ENCODE measurements at places on chromosomes 5 and 9.

DNA sequence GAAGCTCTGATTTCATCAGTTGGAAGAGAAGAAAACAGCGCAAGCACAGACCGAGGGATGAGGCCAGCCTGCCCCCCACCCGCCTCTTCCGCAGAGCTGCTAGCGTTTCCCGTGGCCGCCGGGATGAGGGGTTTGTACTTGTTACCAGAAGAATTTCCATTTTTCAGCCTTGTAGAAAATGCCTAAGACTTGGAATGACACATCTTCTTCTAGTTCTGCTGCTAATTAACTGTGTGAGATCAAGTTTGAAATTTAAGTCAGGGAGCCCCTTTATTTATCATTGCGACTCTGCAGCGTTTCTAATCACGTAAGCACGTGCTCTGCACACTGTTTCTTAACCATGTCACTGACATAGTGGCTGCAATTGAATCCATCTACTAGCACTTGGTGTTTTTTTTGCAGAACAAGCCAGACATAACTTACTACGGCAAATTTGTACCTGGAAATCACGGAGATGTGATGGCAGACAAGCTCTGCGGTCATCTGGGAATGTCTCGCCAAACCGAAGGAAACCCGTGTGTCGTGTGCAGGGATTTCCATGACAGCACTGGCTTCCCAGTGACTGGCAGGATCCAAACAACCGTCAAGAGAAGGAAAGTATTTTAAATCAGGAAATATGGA lies 41.8 kb upstream of the ROR2 start:
- DNase-seq, result no peak

DNA sequence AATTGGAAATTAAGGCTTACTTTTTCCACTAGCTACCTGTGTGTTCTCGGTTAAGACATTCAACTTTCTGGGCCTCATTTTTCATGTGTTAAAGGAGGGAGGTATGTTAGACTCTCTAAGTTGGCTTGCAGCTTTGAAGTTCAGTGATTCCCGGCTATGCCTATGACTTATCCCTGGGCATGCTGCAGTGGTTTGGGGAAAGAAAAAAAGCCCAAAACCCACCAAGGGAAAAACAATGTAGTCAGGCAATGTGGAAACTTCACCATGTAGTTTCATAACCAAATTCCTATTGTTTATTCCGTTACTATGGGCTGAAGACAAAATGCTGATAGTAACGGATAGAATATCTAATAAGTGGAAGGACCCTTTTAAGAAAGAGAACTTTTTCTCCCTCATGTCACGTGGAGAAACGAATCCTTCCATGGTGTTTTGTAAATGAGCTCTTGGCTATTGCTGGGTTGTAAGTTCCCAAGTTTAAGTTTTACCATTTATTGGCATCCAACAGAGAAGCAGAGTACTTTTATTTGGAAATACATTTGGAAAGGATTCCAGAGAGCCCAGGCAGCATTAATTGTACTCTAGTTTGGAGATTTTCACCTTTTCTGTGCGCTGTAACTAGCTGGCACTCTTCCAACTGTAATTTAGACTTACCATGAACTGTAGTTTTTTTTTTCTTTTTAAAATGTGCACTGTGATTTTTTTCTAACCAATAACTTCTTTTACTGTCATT lies 84.9 kb upstream of the MPDZ start:
- no peak for DNase-seq

GRCh38 chr5:37029436-37029835 lies 152.9 kb downstream of the NIPBL start:
- DNase-seq, result no peak

DNA sequence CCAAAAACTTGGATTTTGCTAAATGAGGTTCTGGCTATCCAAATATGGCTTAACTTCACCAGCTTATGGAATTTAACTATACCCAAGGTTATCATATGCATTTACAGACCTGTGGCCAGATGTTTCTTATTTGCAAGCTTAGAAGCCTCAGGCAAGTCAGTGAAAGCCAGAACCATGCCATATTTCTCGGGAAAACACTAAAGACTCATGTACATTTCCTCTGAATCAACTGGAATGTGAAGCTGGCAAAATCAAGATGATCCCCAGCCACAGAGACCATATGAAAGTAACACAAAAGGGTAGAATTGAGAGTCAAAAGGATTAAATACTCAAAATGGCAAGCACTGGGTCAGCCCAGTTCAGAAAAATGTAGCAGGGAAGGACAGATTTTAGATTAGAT lies 76.4 kb upstream of the SLC1A1 start:
- DNase-seq, result no peak

DNA sequence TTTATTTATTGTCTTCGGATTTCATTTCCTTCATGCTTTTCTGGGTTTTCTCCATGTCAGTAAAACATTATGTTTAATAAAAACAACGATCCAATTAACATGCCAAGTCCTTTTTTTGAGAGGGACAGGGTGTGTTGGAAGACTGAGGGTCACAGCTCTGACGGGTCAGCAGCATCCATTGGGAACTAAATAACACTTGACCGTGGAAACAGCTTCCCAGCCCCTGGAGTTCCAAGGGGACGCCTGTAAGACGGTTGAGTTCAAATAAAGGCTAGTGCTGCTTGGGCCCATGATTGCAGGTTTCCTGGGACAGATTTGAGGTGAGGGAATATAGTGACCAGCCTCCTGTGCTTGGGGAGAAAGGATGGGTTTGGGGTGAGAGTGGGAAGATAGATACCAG lies 30.4 kb upstream of the NEURL1B start:
- DNase-seq, result no peak

- DNase-seq, result no peak
Observed at GRCh38 chr9:102456562-102456961, 538.6 kb upstream of the CYLC2 start.

GRCh38 chr9:134057751-134058701 lies 9.8 kb downstream of the BRD3 start:
- DNase-seq, result no peak

DNA sequence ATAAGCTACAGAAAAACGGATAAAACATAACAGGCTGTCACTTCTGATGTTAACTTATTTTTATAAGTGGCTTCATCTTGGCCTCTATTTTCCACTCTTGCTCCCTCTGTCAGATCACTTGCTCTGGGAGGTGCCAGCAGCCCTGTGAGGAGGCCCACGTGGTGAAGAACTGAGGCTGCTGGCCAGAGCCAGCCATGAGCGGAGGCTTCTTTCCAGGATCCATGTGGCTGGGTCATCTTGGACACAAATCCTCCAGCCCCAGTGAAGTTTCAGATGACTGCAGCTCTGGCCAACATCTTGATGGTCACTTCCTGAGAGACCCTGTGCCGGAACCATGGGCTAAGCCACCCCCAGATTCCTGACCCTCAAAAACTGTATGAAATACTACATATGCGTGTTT lies 7.5 kb upstream of the CMBL start:
- no peak for DNase-seq

DNA sequence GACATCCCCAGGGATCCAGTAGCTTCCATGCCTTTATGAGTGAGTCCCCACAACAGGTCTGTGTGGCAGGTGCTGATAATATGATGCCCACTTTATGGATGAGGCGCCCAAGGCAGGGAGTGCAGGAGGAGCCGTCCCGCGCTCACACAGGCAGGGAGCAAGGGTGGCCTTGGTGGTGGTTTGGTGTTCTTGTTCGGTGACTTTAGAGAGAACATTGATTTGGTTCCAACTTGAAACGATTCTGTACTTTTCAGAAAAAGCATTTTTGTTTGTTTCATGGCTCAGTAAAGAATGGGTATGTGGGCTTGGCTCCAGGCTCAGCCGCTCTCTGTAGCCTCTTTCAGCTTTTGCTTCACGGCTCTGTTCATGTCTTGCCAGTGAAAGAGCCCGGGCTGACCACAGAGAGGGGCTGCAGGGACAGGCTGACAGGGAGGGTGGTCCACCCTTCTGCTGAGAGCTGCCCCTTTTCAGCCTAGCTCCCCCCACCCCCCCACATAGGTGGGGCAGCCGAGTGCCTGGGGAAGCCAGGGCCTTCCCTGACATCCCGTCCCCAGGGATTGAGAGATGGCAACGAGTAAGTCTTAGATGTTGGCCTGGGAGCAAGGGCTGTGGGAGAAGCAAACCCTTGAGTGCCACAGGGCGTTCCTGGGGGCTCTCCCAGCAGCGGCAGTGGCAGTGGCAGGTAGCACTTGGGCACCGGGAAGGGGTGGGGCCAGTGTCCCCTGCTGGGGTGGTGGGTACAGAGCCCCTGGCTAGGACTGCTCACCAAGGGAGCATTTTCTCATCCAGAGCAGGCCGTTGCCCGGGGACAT lies 28.0 kb downstream of the NCS1 start:
- no peak for DNase-seq

DNA sequence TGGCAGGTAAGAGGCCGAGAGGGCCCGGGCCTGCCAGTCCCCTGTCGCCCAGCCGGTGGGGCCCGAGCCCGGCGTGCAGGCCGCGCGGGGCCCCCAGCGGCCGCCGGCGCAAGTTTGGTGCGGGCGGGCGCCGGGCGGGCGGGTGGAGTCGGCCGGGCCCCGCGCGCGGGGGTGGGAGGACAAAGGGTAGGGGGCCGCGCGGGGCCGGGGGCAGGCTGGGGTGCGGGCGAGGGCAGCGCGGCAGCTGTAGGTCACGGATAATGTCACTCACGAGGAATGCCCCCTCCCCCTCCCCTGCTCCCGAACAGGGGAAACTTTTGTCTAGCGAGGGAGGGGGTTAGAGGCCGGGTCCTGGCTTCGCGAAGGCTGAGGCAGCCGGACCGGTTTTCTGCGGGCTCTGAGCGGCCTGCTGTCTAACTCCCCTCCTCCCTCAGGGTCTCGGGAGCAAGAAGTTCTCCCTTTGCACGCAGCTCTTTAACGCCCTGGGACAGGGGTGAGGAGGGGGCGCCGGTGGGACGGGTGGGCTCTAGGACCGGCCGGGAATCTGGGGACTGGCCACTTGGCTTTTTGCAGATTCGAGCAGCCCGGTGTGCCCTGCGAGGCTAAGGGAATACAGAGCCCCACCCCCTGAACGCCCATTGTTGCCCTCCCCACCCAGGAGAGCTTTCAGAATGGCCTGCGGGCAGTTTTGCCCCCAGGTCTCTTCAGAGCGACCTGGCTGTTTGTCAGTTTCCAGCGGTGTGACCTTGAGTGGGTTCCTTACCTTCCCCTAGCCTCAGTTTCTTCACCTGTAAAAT lies 21.3 kb upstream of the NDST1 start:
- DNase-seq, result no peak

DNA sequence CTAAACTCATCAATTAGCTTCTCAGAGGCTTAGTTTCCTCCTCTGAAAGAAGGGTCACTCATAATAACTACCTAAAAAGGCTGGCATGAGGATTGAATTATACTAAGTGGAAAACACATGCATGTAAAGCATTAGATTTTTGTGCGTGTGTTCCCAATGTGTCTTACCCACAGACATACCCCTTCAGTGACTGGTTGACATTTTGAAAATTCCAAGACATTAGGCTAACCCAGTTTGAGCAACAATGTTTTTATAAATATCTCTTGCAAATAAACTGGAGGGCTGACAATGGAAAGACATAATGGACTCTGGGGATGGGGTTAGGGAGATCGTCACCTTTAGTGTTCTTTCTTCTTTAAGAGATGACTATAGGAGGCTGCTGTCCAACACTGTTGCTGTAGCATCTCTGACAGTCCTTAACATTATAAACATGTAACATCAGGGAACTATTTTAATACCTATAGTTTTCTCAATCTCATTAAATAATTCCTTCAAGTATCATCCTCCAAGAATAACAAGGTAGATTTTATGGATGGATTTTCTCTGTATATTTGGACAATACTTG lies 24.3 kb downstream of the HMHB1 start:
- no peak for DNase-seq

DNA sequence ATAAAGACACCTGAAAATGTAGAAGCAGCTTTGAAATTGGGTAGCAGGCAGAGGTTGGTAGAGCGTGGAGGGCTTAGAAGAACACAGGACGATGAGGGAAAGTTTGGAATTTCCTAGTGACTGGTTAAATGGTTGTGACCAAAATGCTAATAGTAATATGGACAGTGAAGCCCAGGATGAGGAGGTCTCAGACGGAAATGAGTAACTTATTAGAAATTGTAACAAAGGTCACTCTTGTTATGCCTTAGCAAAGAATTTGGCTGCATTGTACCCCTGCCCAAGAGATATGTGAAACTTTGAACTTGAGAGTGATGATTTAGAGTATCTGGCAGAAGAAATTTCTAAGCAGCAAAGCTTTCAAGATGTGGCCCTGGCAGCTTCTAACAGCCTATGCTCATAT lies 382.5 kb downstream of the KCNN2 start:
- DNase-seq, result no peak

DNA sequence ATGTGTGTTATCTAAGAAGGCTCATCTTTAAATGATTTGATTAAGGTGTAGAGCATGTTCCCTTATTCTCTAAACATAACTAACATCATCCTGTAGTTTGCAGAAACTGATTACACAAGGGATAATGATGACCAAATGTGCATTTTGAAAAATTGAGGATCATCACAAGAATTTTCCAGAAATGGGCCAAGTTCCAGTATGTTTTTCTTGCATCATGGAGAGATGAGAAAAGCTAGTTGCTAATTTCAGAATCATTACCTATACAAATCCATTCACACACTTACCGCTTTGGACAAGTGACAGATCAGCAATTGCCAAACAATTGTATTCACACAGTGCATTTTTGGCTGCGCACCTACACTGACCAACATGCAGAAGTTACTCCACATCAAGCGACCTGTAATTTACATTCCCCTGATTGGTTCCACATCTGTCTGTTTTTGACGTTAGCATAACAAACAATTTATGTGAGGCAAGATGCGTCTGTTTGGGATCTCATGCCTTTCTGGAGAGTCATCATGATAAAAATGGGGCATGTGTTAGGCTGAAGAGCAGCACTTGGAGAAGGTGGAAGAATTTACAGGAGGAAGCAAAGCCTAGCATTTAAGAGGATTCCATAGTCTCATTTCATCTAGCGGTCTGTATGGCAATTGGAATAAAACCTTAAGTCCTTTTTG lies 2.8 kb upstream of the BNC2 start:
- DNase-seq, result no peak

DNA sequence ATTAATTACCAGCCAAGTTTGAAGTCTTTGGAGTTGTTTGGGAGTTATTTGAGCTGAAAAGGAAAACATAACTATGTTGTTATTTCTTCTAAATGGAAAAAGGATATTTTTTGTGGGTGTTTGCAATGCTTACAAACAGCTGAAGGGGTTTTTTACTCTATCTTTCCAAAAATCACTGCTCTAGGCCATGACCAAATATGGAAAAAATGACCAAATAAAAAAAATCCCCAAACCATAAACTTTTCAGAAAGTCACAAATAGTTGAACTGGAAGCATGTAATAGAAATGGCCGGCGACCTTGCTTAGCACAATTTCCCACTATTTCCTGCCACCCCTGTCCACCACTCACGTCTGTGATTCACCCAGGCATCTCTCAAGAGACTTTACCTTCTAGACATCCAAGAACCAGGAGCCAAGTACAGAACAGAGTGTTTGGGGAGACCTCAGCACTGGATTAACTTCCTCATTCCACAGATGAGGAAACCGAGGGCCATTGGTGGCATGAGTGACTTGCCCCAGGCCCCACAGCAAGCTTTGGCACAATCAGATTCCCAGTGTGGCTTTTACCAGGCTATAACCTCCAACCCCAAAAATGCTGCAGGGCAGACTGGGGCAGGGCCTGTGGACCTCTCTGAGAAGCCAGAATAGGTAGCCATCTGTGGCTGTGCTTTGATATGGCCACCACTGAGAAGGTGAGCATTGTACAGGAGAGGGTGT lies 84.5 kb downstream of the NRG2 start:
- DNase-seq, result no peak

Measured in NCI-H748 treated with DMSO at 0.1 percent for 48 hours (cell line).